ENCODE measurements at places on chromosomes 6 and 20. TPM values are rescaled to one million over a fixed set of nuclear protein-coding genes. Genes with fewer than 3 reads are reported as not detected.
A peak's percentile ranks its signal among the peaks of the same experiment; 100 is the strongest.

DNA sequence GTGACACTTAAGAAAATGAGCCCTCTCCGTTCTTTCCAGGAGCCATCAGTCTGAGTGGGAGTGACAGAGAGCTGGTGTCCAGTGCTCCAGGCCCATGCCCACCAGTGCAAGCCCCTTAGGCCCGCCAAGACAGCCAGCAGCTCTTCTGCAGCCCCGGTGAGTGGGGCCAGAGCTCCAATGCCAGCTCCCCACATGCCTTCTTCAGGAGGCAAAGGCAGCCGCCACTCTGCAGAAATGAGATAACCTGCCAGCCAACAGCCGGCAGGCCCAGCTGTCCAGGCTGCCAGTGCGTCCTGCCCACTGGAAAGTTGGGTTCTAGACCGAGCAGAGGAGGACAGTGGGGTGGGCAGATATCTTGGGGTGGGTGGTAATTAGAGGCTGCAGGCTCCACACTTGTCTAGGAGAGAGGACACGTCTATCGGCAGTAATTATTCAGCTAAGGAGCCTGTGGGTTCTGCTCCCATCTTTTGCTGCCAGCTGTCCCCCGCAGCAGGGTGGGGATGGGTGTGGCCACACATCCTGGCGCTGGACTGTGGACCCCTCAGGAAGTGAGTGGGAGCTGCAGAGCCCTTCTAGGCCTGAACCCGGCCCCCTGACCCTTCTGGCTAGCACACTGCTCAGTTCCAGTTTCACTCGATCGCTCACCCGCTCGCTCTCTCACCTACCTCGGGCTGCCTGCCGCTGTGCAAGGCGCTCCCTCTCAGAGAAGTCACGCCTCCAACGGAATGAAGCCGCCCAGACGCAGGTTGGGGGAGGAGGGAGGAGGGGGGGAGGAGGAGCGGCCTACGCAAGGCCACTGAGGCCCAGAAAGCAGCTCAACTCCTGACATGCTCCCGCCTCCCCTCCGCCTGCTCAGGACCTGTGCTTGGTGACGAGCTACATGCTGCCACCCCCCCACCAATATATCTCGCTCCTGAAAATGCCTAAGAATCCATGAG lies 3.6 kb downstream of the GRM4 start:
- no peak for DNase-seq

GRCh38 chr20:2631228-2631627 lies 21.2 kb upstream of the NOP56 start:
- DNase-seq = no peak

DNA sequence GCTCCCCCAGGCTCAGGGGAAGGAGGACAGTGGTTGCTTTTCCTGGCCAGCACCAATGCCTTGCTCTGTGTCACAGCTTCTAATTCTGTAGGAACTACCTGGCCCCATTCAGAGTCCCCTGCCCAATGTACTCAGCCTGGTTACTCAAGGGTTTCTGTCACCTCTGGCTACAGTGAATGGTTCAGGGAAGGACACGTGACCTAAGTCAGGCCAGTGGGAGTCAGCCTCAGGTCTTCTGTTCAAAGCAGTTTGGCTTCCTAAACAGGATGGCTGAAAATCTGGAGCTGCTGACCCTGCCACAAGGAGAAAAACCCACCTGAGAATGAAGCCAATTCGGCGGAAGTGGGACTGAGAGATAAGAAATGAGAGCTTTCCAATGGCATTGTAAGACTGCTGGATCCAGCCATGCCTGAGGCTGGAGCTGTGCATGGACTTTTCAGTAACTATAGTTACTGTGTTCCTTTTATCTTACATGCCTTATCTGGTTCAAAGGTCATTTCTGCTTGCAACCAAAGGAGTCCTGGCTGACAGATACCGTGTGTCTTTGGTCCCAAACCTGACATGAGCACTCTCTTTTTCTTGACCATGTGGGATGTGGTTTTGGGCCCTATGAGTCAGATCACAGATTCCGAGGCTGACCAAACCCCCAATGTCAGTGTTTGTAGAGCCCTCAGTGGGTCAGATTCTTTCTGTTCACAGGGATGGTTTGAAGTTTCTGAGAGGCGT lies 104.3 kb downstream of the SULF2 start:
- DNase-seq = no peak

GRCh38 chr6:138691595-138692057 lies 81.9 kb upstream of the CCDC28A start:
- peak; percentile 56 for DNase-seq

TMEM170B gene
- total RNA-seq = 0.24 TPM

- DNase-seq = no peak
Measured at GRCh38 chr20:2690718-2691117, 1.9 kb upstream of the EBF4 start.

GRCh38 chr6:162226803-162227202 lies 500.8 kb downstream of the PRKN start:
- no peak for DNase-seq

GRCh38 chr6:33787954-33788693 lies 806 bp downstream of the LEMD2 start:
- peak; percentile 74 for DNase-seq

HLA-DOB gene
- total RNA-seq = not detected

DNA sequence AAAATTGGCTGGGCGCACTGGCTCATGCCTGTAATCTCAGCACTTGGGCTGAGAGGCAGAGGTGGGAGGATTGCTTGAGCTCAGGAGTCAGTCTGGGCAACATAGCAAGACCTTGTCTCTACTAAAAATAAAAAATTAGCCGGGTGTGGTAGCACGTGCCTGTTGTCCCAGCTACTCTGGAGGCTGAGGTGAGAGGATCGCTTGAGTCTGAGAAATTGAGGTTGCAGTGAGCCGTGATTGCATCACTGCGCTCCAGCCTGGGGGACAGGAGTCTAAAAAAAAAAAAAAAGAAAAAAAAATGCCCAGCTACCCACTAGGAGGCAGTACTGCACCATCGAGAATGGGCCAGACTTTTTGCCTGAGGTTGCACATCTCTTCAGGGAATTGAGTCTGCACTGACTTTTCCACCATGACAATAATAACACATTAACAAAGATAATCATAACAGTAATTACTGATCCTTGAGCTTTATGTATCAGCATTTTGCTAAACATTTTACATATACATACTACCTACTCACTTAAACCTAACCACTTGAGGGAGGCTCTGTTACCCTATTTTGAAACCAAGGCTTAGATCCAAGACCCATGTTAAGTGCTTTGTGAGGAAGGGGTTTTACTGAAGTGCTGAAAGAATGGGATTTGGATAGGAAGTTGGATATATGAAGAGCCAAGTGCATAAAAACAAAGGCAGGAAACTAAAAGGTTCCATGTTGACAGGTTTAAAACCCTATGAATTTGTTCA lies 21.0 kb downstream of the SRSF3 start:
- DNase-seq = peak; percentile 41

Data from HFFc6 (cell line).